ENCODE measurements at places on chromosomes 3 and 15.

DNA sequence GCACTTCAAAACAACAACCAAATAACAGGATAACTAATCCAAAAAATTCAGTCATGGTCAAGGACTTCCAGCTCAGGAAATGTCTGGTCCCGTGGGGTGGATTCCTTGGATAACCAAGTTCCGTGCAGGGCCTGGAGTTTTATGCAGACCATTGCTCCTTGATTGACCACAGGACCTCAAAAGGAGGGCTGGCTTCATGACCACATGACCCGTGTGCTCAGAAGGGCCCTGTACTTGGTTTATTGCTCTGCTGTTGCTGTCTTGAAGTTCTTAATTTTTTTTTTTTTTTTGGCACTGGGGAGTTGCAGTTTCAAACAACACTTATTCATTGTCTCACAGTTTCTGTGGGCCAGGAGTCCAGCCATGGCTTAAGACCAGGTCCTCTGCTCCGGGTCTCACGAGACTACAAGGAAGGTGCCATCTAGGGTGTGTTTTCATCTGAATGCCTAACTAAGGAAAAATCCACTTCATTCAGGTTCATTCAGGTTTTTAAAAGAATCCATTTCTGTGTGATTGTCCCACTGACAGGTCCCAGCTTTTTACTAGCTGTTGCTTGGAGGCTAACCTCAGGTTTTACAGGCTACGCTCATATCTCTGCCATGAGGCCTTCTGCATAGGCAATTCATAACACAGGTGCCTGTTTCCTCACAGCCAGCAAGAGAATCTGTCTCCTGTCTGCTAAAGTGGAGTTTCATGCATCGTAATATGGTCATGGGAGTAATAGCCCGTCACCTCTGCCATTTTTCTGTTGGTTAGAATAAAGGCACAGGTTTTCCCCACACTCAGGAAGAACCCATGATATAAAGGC lies 65.3 kb downstream of the FLNB start:
- DNase-seq = no peak

GRCh38 chr3:42079701-42080452 lies 11.3 kb upstream of the TRAK1 start:
- no peak for DNase-seq

- no peak for DNase-seq
Measured at GRCh38 chr15:76328106-76328696, 8.4 kb upstream of the ISL2 start.

DNA sequence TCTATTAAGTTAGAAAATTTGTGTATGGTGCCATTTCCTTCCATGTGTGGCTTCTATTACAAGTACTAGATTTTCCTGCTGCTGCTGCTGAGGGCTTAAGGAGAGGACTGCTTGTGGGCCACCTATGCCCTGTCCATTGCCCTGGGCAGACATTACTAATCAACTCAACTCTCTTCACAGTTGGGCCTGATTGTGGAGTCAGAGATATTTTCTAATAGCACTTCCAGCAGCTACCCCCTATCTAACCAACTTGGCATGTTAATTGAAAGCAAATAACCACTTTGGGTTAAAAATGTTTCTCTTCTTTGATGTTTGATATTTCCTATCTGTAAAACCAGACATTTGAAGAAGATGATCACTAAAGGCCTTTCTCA lies 242.0 kb downstream of the EDEM1 start:
- no peak for DNase-seq

DNA sequence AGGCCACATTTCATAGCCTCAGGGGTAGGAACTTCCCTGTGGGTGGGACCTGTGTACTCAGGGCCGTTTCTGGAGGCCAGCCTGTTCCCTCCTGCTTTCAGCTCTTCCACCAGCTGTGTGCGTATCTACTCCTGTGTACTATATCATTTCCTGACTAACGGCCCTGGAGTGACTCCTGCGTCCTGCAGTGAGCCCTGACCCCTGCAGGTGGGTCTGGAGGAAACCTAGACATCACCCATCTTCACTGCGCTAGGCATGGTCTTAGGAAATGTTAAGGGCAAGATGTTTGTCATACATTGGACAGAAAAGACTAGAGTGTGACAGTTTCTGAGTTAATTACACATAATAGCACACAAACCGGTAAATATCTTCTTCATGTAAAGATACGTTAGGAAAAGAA lies 297.3 kb downstream of the GABRB3 start:
- DNase-seq = no peak

- DNase-seq = no peak
Measured at GRCh38 chr3:52356126-52356525, 40.0 kb downstream of the DNAH1 start.

DNA sequence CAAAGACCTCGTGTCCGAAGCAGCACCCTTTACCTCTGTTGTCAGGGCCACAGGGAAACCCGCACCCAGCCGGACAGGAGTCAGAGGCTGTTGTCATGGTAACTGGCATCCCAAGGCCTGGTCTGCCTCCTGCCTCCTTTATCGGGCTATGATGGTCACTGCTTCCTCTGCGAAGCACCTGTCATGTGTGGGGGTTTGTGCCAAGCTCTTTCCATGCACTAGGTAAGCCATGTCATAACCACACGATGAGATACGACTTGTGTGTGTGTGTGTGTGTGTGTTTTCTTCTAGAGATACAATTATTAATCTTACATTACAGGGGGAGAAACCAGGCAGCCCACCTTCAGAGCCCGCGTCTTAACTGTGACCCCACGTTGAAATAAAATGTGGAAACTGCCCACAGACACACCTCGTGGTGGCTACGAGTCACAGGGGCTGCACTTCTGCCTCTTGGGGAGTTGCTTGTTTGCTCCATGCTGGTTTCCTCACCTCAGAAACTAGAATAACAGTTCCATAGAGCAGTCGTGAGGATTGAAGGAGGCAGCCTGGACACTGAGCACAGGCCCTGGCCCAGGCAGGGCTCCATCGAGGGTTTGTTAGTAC lies 18.0 kb downstream of the ZDHHC19 start:
- no peak for DNase-seq
